Stimulated activated CD4-positive, alpha-beta T cell treated with anti-CD3 and anti-CD28 coated beads, Interleukin-15, amount 100 ng/mL, for 1 hour (primary cell): ENCODE measurements at places on chromosomes 6 and 20.
A peak's percentile ranks its signal among the peaks of the same experiment; 100 is the strongest.

GRCh38 chr6:34519971-34520644, 36.0 kb downstream of the SPDEF start:
- no peak for DNase-seq

- DNase-seq: no peak
These were observed 376.6 kb downstream of the DHX35 start for GRCh38 chr20:39338469-39339376.

DNA sequence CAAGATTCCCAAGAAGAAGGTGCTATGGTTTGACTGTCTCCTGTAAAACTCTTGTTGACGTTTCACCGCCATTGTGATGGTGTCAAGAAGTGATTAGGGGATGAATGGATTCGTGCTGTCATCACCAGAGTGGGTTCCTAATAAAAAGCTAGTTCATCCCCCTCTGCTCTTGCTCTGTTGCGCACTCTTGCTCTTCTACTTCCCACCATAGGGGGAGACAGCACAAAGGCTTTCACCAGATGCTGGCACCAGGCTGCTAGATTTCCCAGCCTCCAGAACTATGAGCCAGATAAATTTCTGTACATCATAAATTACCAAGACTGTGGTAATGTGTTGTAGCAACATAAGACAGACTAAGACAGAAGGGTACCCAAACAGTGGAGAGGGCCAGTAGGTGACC, 21.6 kb upstream of the CCDC28A start:
- no peak for DNase-seq

DNA sequence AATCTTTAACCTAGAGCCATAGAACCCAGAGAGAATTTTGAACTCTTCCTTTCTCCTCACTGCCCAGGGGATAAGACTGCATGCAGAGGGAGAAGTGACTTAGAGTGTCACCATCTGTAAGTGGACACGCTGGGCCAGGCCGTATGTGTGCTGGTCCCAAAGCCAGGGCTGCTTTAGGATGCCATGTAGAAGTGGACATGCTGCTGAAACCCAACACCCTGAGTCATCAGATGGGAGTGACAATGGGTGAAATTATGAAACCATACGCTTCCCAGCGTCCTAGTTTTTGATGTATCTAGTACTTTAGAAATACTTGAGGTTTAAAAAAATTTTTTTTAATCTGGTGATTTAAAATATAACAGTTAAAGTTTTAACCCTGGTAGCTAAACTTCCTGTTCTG, 191.1 kb downstream of the FNDC1 start:
- no peak for DNase-seq

- DNase-seq: no peak
These were observed 124.6 kb downstream of the SLC23A2 start for GRCh38 chr20:4876731-4877130.

GRCh38 chr6:143346004-143346403, 104.5 kb downstream of the ADAT2 start:
- no peak for DNase-seq

DNA sequence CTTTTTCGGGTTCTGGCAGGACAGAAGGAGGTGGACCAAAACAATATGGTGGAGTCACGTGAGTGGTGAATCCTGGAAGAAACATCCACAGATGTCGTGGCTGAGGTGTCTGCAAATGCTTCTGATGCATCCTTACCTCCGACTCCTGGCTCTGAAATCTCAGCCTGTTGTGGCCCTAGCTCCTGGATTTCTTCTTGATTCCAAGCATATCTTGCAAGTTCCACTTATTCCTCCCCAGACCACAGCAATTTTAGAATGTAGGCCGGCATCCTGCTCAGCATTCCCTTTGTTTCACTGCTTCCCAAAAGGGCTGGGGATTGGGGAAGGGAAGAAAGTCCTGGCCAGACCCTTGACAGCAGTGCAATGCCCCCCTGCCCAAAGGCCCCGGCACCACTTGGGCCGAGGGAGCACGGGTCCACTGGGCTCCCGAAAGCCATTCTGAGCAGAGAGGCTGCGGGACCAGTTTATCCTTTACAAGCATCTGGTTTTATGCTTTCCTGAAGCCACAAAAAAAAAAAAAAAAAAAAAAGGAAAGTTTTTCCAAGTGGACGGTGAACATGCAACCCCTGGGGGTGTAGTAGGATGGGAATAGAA, 200.9 kb upstream of the RNF24 start:
- DNase-seq: no peak

DNA sequence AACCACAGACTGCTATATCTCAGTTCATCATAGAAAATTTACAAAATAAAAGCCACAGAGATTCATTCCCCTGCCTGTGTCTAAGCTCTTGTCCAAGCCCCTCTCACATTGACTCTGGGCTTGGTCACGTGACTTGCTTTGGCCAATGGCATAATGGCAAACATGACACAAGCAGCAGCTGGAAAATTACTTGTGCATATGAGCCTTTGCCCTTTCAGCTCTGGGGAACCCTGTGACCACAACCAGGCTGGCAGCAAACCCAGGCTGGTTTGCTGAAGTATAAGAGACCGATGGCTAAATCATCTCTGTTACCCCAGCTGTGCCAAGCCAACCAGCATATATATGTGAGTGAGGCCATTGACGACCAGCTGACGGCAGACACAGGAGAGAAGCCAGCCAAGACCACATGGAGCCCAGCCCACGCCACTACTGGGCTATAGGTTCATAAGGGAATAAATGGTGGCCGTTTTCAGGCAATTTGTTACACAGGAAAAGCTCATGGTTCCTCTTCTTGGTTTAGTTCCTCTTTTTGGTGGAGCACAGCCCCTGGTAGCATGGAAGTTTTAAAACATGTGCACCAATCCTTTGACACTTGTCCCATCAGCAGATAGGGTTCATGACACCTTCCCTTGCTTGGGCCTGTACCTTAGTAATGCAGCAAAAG, 31.8 kb upstream of the RSPO4 start:
- DNase-seq: no peak

DNA sequence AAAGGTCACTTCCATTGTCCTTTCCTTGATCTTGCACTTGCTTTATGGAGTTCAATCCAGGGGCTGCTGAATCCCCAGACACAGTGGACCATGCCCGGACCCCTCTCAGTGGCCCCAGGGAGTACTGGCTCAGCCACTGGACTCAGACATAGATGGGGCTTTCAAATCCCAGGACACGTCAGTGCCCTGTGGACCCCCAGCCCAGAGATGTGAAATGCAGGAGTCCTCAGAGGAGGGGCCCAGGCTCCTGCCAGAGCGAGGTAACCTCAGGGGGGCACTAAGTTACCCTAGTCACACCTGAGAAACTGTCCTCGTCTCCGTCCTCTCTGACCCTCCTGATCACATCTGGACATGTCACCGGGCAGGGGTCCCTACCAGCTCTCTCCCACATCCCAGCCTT, 18.7 kb upstream of the APMAP start:
- DNase-seq: no peak

DNA sequence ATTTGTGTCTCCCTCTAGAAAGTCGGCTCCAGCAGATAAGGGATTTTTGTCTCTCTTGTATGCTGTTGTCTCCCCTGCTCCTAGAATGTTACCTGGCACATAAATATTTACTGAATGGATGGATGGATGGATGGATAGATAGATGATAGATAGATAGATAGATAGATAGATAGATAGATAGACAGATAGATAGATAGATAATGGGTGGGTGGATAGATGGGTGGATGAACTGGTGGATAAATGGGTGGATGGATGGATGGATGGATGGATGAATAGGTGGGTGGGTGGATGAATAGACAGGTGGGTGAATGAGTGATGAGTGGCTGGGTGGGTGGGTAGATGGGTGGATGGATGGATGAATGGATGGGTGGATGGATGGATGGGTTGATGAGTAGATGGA, 185.0 kb downstream of the NFATC2 start:
- no peak for DNase-seq

GRCh38 chr6:108560463-108561308, at the start of gene FOXO3:
Gene FOXO3 (plus strand): TSS chr6:108560917. CDS start chr6:108561209, 292 bp downstream.
- DNase-seq: peak; percentile 41

GRCh38 chr20:48467622-48468021, 360.2 kb downstream of the PREX1 start:
- DNase-seq: no peak

- DNase-seq: no peak
These were observed 89.3 kb upstream of the JAG1 start for GRCh38 chr20:10763112-10763511.

DNA sequence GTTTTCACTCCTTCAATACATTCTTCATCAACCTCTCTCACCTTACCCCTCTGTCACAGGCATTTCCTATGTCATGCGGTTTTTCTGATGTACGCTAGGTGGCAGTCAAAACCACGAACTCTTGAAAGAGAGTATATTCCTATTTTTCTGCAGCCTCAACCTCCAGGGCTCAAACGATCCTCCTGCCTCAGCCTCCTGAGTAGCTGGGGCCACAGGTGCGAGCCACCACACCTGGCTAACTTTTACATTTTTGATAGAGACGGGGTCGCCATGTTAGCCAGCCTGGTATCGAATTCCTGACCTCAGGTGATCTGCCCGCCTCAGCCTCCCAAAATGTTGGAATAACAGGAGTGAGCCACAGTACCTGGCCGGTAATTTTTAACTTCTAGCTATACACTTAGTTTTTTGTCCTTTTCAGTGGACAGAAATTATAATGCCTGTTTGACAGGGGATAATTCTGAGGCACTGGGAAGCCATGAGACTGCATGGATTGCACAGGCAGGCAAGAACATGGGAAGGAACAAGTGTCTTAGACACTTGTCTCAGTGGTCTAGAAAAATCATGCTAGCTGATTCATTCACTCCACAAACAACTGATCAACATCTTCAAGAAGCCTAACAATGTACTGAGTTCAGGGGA, 22.5 kb upstream of the HFE start:
- no peak for DNase-seq

DNA sequence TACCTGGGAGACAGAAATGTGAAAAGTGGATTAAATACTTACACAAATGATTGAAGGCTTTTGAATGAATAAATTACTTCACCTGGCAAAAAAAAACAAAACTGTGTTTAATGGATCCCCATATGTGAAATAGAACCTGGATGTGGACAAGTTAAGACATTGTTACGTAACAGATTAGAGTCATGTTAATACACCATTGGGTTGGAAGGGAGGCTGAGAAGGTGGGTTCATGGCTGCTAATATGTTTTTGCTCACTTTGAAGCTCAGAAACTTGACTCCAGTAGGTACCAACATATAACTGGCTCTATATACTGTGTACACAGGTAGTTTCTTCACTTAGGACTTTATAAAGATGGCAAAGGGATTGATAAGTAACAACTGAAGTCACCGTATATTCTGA, 21.4 kb upstream of the TENT5A start:
- DNase-seq: no peak

DNA sequence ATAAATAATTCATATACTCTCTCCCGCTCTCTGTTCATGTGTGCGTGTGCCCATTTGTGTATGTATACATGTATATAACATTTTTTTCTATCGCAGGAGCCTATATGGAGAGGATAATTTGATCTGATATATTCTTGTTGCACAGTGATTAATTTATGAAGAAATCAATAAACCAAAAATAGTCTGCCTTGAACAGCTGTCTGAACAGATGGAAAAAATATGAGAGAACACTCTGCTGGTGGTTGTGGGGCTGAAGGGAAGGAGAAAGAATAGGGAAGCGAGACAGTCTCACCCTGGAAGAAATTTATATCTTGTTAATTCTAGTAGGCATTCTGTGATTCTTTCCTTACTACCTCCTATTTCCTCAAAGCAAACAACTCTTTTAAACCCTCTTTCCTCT, 96.6 kb upstream of the B3GAT2 start:
- no peak for DNase-seq

DNA sequence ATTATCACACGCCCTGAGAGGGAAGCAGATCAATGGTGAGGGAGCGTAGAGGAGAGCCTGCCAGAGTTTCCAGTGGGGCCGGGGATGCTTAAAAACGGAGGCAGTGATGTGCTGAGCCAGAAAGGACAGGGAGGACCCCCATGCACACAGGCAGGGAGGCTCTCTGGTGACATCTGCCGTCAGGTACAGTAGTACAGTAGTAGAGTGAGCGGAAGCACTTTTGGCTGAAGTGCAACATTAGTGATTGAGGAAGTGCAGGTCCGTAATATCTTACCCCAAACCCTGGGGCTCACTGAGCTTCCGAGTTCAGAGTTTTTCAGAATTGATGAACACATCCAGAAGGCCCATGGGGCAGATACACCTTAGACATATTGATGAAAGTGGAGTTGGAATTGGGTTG, 42.1 kb downstream of the GFRA4 start:
- DNase-seq: no peak

DNA sequence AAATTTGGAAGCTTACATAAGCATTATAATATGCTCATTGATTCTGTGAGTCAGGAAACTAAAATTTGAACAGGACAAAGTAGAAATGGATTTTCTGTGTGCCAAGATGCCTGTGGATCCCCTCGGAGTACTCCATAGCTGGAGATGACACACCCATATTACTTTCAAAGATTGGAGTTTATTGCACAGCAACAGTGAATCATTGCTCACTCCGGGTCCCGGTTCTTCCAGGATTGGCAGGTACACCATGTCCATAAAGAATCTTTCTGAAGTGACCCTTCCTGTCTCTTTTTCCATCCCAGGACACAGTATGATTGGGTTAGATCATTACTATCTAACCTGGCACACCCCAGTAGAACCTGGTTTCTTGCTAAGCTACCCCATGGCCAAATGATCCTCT, 2.7 kb upstream of the BTN2A2 start:
- no peak for DNase-seq

GRCh38 chr6:63739094-63739687, 103.6 kb downstream of the PHF3 start:
- no peak for DNase-seq

- no peak for DNase-seq
These were observed 42.5 kb upstream of the TNFAIP3 start for GRCh38 chr6:137824556-137824879.
